Left hindlimb (tissue), 1 donor: ENCODE measurements at places on chromosomes 4 and X.

DNA sequence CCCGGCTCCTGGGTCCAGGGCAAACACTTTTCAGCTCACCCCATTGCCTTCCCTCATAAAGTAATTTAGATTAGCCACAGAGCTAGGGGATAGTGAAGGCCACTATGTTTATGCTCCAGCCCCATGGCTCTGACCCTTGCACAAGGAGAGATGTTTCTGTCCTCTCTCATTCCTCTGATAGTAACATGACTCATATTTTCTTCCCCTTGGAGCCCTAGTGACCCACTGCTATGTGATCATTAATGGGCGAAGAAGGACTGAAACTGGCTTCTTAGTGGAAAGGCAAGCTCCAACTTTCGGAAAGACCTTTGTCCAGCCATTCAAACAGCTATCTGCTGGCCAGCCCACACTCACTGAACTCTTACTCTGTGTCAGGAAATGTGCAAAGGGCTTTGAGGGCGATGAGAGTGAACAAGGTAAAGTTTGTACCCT is 12.3 kb downstream of the CLDN2 start:
- no peak for DNase-seq

DNA sequence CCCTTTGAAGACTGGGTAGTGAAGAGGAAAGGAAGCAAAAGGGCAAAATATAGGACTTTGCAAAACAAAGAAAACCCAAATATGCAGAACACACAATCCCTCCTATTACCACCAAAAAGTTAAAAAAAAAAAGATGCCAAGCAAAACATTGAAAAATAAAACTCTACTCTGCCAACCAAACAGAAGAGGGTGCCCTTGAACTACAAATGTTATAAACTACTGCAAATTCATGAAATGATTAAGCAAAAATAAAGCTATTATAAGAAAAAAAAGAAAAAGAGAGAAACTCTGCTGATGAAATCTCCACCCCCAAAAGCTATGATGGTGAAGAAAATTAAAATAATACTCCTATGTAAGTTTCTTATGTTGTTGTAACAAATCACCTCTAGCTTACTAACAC is 168.5 kb upstream of the STK26 start:
- DNase-seq: no peak

DNA sequence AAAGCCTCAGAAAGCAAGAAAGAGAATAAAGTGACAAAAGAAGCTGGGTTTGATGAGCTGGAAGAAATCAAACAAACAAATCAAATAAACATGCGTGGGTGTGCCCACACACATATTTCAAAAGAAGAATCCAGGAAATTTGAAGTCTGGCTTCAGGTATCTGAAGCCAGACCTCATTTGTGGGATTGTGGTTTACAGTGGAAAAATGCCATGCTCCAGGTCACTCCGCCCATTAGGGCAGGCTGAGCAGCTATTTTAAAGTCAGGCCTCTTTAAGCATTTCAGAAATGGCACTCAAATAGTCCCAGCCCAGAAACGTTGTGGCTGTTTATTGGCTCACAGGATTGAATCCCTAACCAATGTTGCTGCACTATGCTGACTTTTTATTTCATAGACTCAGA is 226.1 kb upstream of the F9 start:
- DNase-seq: no peak

DNA sequence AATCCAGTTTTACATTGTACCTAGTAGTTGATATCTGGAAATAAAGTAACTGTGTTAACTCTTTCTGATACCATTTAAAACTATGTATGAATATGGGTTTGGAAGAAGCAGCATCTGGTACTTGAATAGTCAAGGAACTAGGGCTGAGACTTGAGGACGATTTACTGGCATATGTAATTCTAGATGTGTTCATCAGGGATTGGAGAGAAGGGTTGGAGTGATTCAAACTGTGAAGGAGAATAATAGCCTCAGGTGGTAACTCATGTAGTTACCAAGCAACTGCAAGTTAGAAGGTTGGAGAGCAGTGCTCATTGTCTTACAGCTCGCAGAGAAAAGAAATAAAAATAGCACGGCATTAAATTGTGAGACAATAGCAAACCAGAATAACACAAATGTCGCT is 29.5 kb upstream of the TXLNG start:
- DNase-seq: no peak

DNA sequence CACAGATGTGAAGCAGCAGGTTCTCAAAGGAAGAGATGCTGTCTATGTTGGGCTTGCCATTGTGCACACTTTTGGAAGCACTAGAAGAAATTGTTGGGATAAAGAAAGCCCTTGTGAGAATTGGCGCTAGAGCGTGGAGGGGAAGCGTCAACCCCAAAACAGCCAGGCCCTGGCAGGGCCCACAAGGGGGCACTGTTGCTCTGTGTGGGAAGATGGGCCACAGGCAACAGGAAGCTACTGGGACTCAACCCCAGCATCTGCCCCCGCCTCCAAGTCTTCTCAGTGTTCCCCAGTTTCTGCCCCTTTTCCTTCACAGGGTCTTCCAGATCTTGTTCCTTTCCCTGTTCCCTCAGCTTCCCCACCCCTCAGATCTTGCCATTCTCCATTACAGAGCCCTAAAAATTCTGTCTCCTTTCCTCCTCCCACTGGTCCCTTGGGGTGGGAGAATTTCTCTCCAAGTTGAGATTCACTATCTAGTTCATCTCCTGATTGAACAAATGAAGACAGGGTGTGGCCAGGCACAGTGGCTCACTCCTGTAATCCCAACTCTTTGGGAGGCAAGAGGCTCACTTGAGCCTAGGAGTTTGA is 85.5 kb downstream of the STARD8 start:
- DNase-seq: peak; percentile 60

DNA sequence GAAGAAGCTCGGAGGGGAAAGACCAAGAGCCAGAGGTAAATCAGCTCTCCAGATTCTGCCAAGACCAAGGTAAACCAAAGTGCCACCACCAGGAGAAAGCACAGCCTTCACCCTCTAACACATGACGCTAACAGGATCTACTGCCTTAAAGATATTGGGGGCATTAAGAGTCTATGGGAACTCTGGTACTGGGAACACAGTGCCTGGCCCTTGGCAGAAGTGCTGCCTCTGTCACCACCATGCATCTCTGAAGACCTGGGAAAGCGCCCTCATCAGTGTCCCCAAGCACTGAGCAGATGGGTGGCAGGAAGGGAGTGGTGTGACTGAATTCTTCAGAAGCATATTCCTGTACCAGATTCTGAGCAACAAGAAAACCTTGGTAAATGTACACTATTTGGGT is 1.3 kb downstream of the QDPR start:
- DNase-seq: no peak

DNA sequence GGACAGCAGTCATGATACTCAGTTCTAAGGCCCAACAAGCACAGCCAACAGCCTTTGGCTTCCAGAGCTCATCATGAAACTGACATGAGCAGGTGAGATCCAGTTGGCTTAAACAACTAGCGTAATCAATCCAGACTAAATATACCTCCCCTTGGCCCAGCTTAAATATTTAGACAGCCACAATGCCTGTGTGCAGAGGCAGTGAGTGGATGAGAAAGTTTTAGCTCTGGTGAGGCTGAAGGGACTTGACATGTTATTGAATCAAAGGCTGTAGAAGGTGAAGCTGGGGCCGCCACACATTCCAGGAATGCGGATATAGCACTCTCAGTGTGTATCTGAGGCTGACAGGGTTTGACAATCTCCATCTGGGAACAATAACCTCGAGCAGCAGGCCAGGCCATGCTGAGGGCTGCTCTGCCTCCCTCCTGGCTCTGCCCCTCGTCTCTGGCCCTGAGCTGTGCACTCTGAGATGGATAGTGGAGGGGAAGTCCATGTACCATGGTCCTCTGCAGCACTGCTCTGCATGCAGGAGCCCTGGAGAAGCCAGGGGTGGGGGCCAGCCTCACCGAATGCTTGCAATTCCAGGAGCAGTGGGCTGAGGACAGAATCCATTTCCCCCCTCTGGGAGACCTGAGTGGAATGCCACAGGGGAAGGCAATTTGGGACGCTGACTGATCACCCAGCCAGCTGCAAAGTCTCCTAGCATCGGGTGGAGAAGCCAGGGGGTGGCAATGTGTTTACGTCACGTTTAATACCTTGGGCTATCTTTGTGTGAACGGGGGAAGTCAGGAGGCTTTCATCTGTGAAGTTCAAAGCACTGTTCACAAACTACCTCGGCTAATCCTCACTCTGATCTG is 37.3 kb upstream of the RASL11B start:
- peak; percentile 39 for DNase-seq

DNA sequence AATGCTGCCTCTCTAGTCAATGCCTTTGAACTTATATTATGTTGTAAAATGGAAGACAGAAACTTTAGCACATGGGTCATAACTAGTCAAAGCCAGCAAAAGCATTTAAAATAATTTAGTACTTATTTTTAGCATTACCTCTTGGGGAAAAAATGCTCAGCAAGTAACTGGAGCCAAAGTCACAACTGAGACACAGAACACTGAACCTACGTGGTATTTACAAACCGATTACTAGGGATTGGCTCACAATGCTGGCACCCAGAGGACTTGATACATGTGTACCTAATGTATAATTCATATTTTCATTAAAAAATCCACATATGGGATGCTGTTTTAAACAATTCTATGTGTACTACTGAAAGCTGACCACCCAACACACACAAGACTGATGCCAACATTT is 38.4 kb downstream of the PHKA2 start:
- no peak for DNase-seq

- DNase-seq: no peak
Observed at GRCh38 chr4:7985891-7986441, 46.3 kb upstream of the AFAP1 start.

DNA sequence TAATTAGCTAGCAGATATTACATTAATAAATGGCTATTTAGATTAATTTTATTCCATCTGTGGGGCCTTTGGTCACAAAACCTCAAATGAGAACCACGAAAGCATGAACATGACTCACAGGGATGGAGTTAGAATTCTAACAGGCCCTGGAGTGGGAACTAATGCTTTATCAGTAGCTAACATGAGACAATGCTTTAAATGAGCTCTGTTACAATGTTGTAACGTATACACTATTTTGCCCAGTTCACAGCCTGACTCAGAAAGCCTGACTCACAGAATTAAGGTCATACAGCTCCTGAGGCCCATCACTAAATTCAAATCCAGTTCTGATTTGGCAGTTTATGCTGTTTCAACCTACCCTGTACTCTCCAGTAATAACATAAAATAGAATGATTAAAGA is 23.2 kb downstream of the VEGFC start:
- DNase-seq: no peak

DNA sequence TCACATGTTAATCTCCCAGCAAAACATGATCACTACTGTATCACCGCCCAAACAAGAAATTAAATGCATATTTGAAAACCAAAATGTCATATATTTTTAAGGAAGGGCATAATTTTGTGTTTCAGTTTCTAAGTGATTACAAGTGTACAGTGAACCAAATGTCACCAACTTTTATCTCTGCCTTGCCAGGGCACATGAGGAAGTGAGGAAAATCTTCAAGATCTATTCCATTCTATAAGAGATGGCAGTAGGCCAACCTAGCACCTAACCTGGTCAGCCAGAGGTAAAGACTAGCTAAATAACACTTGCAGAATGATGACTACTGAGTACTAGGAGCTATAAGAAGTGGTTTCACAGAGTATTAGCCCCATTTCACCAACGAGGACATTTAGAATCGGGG is 107.2 kb downstream of the ATP11C start:
- no peak for DNase-seq

DNA sequence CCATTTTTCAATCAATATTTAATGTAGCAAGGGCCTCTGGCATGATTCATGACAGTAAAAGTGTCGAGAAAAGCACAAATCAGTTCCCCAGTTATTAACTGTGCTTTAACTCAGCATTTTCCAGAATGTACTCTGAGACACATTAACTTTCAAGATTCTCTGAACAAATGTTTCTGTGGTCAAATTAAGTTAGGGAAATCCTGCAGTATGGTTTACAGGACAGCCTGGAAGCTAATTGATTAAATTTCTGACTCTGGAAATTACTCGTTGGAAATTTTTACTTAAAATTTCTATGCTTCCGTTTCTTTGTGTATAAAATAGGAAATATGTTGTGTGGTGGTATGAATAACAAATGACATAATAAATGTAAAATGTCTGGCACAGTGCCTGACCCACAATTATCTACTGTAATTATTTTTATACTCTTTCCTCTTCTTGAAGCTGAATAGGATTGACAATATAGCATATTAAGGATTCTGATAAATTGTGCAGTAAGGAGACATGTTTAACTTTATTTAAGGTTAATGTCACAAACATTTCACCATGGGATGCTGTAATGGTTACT is 33.7 kb downstream of the STK32B start:
- no peak for DNase-seq

DNA sequence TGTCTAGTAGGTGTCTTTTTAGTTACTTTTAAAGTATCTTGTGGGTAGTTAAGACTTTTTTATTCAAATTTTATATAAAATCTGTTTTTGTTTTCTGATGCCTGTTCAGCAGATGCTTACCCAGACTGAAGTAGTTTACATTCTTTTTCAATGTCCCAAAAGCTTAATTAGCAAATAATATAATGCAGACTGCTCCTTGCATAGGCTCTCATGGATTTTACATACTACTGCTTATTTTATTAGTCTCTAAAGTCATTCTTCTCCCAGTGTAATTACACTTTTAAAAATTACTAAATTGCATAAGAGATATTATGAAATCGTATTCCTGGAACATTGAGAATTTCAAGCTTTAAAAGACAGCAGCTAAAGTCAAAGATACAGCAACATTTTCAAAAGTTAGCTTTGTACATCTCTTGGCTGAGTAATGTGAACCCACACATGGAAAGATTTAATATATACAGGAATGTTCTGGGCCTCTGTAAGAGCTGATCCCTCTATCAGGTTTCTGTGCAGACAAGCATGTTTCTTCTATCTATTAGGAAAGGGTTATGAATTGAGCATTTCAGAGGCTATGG is 148.4 kb upstream of the SPRY1 start:
- no peak for DNase-seq

DNA sequence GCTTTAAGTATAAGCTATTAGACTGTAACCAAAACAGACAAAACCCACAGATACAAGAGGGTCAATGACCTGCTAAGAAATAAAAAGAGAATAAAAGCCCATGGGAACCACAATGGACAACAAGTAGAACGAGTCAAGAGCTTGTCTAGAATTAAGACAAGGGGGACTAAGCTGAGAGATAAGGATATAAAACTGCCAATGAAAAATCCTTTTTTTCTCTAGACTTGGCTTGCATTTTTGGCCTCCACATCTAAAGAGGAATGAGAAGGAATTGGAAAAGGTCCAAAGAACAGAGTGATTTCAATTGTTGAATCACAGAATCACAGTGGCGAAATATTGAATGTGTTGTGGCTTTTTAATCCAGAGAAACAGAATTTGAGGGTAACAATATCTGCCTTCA is 135.7 kb downstream of the QDPR start:
- DNase-seq: no peak

- no peak for DNase-seq
Observed at GRCh38 chr4:109978704-109979454, 66.2 kb downstream of the EGF start.
